Mesenteric fat pad (tissue), 1 donor: ENCODE measurements at places on chromosomes 2 and 18. TPM values are rescaled to one million over a fixed set of nuclear protein-coding genes. Genes with fewer than 3 reads are reported as not detected.

IL36RN gene
- not detected for total RNA-seq

FEV gene
- not detected for total RNA-seq

GCG gene
- total RNA-seq = not detected

SATB2 gene
- 8.3 TPM for total RNA-seq

PARD6G gene
- total RNA-seq = 3.6 TPM

NT5DC4 gene
- total RNA-seq = not detected

HTR2B gene
- total RNA-seq = 2.2 TPM

DNA sequence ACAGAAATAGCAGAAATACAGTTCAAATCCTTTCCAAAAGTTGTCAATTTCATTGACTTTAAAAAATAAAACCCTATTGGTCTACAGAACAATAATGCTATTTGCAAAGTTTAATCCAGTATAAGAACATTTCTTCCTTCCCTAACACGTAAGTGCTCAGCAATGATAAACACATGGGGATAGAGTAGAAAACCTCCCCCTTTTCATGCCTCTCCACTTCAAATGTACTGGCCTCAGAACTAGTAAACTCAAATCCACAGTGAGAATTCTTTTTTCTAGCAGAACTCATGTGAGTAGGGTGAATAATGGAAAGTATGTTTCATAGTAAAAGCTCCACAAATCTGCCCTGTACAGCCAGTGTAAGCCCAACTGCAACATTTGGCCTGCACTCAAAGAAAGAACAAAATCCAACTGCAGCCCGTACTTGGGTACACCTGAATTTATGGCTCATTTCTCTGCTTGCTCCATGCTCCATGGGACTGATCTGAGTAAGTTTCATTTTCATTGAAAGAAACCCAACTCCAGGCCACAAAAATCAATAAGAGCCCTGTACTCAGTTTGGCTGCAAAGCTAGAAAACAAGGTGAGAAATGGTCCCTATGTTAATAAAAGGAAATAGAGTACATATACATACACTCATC is 115.0 kb upstream of the RMDN2 start:
- DNase-seq = no peak

DNA sequence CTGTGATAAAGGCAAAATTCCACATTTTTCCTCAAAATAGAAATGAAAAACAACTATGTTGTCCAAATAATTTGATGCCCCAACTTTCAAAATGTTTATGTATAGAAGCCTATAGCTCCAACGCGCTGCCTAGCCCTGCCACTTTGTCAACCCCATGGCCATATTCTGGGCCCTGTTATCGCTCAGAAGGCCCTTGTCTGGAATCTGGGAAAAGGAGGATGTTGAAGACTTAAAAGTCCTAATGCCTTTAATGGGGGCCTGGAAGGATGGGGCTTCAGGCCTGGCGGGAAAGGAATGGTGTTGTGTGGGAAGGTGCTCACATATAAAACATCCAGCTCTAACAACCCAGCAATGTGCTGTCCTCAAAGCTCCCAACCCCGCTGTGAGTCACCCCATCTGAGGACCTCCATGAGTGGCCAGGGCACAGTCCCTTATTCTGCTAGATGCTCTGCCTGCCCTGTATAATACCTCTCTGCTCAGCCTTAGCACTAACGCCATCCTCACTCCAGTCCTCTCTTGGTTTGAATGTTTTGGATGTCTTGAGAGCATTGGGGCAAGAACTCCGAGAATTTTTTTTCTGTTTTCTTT is 86.0 kb downstream of the ACSL3 start:
- DNase-seq = no peak

GRCh38 chr2:154484338-154485099 is 214.0 kb upstream of the KCNJ3 start:
- no peak for DNase-seq

- no peak for DNase-seq
Measured at GRCh38 chr2:19356545-19357401, 1.6 kb downstream of the OSR1 start.

DNA sequence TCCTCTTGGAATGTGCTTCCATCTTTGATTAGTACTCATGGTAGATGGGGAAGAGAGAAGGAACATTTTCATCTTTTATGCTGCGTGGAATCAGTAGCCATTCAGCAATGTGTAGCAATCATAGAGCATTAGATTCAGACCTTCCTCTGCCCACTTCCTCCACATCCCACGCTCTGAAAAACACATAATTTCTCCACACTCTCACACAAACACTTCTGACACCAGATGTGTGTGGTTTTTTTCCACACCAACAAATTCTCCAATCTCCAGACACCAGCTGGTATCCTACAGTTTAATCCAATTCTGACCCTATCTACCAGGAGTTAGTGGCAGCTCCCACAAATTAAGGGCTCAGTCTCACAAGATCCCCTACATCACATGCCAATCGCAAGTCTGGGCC is 103.3 kb downstream of the AOX1 start:
- DNase-seq = no peak

DNA sequence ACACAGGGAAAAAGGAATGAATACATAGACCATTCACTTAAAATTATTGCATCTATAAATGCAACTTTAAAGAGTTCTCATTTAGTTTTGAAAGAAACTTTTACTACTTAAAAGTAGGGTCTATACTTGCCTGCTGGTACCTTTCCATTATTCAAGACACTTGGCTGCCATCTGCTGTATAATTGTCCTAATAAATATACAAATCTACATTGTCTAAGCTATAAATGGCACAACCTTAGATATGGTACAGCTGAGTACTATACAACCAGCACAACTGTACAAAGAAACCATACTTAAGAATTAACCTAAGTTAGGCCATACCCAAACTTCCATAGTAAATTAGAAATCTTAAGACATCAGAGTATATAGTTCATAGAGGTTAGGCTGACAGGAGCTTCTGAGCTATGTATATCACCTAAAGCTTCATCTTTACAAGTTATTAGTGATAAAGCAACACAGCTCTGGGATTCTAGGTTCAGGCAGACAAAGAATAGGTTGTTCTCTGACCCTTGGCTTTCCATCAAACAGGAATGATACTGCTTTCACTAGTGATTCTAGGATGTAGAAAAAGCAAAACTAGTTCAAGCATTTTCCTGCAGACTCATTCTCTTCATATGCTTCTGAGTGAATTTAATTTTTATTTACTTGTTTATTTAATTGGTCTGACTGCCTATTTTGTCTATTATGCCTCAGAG is 22.1 kb downstream of the EXOC6B start:
- DNase-seq = no peak

- no peak for DNase-seq
Measured at GRCh38 chr2:43563679-43564078, 32.2 kb downstream of the THADA start.

GRCh38 chr2:241951920-241952319 is 82.4 kb downstream of the RTP5 start:
- no peak for DNase-seq

DNA sequence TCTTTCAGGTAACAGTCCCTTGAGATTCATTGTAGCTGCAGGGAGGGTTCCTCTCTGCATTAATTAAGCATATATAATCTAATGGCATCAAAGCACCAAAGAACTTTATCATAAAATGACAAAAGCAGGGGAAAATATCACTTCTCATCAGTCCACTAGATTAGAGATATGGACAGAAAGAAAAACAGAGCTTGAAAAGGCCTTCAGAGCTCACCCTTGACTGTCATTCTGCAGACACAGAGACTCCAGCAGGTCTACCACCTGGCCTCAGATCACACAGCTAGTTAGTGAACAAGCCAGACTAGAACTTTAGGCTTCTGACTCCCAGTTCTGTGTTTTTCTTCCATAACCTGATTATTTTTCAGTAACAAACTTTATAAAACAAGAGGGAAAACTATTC is 88.5 kb downstream of the FIGN start:
- no peak for DNase-seq
